Stimulated activated CD8-positive, alpha-beta memory T cell treated with anti-CD3 and anti-CD28 coated beads, Interleukin-7, amount 100 ng/mL, for 1 hour (primary cell): ENCODE measurements at places on chromosomes 3 and 15.

DNA sequence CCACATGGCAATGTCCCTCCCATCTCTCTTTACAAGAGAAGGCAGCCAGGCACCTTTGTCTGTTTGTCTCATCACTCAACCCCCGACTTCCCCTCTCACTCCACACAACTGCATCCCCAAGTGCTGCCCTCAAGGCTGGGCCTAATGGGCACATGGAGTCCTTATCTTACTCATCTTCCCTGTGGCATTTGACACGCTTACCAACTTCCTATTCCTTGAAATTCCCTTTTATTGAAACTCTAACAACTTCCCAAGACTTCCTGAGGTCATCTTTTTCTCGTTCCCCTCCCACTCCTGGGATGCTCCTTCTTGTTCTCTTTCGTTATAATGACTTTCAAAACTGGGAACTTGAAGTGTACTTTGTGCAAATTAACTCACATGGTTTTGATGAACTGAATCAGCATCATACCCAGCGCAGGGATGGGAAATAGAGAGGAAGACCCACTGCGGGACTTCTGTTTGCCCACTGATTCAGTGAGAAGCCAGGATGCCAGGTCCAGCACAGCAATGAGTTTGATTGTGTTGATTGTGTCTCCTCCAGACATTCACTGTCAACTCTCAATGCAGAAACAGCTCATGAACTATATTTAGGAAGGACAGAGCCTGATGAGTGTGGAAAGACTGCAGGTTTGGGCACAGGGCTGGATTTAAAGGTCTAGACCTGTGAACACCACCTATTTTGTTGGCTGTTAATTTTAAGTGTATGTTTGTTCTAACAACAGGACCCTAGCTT lies 104.7 kb upstream of the TNIK start:
- DNase-seq, result no peak

DNA sequence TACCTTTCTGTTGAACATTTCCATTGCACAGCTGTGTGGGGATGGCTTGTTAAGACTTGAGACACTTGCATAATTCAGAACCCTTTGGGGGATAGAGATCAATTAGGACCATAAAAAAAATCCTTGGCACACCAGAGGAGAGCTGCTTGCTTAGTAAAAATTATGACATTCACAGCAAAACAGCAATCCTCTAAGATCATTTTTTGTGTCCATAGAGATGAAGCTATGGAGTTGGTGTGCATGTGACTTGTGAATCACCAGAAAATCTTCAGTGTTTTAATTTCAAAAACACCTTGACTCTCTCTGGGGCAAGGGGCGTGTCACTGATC lies 7.7 kb downstream of the COL8A1 start:
- DNase-seq, result no peak

- no peak for DNase-seq
Observed at GRCh38 chr3:178284181-178284580, 252.1 kb upstream of the KCNMB2 start.

DNA sequence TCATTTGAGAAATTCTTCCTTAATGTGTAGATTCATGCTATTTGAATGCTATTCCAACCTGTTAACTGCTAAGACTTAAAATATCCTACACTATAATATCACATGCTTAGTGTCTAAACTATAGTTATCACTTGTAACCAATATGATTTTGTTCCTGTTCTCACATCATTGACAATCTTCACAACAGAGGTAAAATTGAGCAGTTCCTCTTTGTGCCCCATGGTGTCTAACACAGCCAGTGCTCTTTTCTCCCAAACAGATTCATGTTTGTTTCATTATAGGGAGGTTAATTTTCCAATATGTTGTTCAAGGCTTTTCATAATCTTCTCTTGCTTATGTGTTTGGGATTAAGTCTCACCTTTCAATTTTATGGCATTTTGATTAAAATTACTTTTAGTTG lies 591.1 kb downstream of the ZPLD1 start:
- no peak for DNase-seq

DNA sequence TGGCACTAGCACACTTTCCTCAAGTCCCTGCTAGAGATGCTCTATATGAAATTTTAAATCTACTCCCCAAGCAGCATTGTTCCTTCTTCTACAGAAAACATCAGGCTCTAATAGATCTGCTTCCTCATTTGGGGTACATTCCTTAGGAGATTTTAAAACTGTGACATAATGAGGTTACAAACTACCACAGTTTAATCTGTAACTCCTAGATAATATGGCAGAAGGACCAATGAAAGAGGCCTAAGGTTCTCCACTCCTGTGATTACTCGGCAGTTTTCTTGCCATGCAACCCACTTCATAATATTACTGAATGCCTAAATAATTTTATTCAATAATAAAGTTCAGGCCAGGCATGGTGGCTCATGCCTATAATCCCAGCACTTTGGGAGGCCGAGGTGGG lies 16.1 kb downstream of the ZNF106 start:
- DNase-seq, result no peak

DNA sequence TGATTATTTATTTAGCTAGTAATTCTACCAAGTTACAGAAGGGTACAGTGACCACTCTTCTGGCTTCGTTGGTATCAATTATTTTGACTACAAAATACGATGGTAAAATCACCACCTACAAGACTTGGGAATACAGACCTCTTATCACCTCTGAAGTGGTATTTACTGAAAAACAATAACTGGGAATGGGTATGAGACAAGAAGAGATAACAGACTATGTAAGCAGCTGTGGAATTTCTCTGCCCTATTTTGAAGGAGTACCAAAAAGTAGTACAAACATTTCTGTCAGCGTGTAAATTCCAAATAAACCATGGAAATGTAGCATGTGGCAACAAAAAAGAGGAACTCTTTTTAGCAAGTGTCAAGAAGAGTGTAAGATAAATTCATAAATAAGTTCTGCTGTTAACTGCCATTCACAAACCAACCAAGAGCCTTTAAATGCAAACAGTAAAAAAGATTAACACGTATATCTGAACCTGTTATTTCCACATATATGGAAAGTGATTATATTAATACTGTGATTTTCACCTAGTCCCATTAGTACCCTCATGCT lies 77.0 kb upstream of the SLC12A8 start:
- no peak for DNase-seq

DNA sequence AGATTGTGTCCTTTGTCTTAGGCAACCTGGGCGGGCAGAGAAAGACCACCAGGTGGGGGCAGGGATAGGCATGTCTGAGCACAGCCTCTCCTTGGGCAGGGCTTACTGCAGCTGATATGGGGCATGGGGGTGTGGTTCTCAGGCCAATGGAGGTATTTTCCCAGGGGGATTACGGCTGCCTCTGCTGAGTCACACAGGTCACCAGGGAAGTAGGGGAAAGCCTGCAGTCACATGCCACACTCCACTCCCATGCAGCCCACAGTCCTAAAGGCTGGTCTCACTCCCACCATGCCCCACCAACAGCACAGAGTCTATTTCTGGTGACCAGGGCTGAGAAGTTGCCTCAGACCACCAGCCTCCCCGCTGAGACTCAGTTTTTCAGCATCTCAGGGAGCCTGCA lies 466.4 kb downstream of the DIPK2A start:
- DNase-seq, result no peak

GRCh38 chr3:99706410-99706809 lies 68.0 kb downstream of the COL8A1 start:
- no peak for DNase-seq

GRCh38 chr3:115164374-115165221 lies 17.5 kb upstream of the ZBTB20 start:
- DNase-seq, result no peak

- DNase-seq, result no peak
Observed at GRCh38 chr3:73046195-73046594, 15.3 kb upstream of the EBLN2 start.

DNA sequence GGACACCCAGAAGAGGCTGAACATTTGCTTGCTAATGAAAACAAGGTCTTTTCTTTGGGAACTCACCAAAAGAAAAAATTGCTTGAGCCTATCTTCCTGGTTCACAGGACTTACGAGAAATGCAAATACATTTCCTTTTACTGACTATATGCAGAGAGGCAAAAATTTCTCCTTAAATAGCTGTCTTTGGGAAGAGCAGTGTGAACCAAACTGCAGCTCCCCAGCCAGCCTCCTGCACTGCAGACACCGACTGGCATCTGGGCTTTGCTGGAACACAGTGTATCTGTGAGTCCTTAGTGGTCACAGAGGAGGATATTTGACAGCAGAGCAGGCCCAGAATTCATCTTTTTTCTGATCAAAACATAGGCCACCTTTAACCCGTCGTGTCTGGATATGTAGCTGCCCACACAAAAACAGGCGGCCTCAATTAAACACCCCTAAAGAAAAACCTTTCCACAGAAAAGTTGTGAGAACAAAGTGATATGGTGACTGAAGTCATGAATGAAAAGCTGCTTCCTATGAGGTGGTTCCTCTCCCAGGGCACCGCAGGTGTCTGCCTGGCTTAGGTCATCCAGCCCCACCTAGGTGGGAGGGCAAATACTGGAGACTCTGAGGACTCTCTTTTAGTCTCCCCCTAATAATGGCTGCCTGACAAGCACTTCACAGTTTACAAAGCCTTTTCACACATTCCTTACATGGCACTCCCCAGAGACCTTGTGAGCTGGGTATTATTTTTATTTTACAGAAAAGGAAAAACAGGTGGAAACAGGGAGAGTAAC lies 46.1 kb upstream of the TMEM158 start:
- no peak for DNase-seq

- DNase-seq, result no peak
Observed at GRCh38 chr3:123656691-123657090, 71.8 kb upstream of the HACD2 start.

DNA sequence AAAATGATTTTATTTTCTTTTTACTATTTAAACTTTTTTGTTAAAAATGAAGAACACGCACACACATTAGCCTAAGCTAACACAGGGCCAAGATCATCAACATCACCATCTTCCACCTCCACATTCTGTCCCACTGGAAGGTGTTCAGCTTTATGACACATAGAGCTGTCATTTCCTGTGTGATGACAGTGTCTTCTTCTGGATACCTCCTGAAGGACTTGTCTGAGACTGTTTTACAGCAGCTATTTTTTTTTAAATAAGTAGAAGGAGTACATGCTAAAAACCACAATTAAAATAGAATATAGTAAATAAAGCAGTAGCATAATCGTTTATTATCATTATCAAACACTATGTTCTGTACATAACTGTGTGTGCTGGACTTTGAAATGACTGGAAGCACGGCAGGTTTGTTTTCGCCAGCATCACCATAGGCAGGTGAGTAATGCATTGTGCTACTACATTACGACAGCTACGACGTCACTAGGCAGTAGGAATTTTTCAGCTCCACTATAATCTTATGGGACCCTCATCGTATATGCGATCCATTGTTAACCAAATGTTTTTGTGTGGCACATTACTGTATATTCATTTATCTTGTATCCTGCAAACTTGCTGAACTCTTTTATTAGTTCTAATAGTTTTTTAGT lies 72.8 kb downstream of the KLF15 start:
- DNase-seq, result no peak

GRCh38 chr3:25084016-25084415 lies 344.0 kb upstream of the RARB start:
- no peak for DNase-seq

GRCh38 chr3:43043071-43043766 lies 62.7 kb downstream of the POMGNT2 start:
- DNase-seq, result no peak

- DNase-seq, result no peak
Observed at GRCh38 chr3:62503516-62503915, 130.2 kb upstream of the FEZF2 start.

DNA sequence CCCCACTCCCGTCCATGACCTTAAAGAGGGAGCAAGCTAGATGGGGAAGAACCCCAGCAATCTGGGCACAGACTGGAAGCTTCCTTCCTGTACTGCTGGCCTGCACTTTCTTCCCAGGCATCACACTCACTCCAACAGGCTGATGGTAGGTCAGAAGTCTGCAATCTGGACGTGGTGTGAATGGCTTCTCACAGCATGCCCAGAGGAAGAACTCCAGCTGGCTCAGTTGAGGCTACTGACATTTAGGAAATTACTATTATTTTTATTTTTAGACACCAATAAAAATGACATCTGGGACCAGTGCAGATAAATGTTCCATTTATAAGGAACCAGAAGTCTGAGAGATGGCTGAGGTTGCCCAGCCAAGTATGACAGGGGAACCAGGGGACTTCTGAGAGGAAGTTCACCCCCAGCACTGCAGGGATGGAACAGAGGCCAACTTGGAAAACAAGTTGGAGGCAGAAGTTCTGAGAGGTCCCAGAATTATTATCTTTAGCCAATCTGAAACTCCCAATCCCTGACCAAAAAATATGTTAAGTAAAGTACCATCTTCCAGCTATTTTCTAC lies 163.8 kb upstream of the CTNNB1 start:
- no peak for DNase-seq

DNA sequence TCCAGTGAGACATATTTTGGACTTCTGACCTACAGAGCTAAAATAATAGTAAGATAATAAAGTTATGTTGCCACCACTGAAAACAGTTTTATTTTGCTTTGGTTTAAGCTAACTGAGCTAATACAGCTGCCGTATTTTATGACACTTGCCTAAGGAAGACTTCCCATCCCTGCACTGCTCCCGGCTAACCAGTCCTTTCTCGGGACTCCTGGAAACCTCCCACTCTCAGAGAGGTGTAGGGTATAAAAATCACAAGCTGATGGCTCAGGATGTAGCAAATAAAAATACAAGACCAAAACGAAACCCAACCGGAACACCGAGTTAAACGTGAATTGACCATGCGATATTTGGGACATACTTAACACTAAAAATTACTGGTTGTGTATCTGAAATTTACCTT lies 448 bp upstream of the KBTBD12 start:
- no peak for DNase-seq

- DNase-seq, result no peak
Observed at GRCh38 chr15:53251996-53252395, 461.9 kb upstream of the ONECUT1 start.

GRCh38 chr15:99210334-99210733 lies 39.0 kb downstream of the TTC23 start:
- DNase-seq, result no peak

GRCh38 chr15:75208501-75209288 lies 7.0 kb downstream of the C15orf39 start:
- DNase-seq, result no peak

- no peak for DNase-seq
Observed at GRCh38 chr15:48803877-48804276, 7.0 kb downstream of the CEP152 start.

DNA sequence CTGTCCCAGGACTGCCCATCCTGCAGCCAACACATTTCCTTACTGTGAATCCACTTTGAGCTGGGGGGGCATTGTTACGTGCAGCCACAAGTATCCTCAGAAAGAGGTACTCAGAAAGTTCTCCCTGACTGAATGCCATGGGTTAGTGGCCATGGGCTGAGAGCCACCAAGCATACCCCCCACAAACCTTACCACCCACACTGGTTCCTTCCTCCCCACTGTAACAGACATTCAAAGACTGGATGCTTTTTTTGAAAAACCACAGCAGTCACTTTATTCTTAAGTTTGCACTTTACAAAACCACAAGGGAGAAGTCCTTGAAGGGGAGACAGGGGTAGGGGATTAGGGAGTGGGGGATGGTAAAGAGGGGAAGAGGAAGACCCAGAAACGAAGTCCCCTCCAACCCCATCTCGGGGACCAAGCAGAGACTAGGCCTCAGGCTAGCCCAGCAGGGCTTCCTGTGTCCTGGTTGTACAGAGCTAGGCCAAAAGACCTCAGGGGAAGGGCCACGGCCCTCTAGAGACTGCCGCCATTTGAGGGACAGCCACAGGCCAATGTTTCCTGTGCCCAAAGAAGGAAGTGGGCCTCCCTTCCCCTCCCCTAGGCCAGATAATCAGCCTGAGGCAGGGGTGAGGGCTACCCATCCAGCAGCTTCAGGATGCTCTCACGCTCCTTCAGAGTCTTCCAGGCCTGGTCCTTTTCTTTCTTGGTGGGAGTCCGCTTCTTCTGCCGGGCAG lies 10.1 kb upstream of the CAMK1 start:
- DNase-seq, result no peak

GRCh38 chr15:52218816-52219215 lies 27.6 kb upstream of the GNB5 start:
- DNase-seq, result no peak
